ENCODE measurements at places on chromosomes 6 and 20.

- DNase-seq = no peak
These were observed at the start of gene PLAGL1 for GRCh38 chr6:144008120-144008811. Gene PLAGL1, minus strand, starts transcription at chr6:144008259. Its CDS starts 60,123 bp downstream, at chr6:143948136.

DNA sequence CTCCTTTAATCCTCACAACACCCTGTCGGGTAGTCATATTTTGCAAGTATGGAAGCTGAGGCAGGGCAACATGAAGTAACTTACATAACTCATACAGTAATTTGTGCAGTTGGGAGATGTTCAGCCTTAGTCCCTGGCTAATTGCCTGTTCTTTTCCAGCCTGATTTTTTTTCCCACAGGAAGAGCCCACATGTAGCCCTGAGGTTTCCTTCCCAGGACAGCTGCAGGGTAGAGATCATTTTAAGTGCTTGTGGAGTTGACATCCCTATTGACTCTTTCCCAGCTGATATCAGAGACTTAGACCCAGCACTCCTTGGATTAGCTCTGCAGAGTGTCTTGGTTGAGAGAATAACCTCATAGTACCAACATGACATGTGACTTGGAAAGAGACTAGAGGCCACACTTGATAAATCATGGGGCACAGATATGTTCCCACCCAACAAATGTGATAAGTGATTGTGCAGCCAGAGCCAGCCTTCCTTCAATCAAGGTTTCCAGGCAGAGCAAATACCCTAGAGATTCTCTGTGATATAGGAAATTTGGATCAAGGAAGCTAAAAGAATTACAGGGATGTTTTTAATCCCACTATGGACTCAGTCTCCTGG, 5.0 kb upstream of the BTN2A1 start:
- DNase-seq = no peak

GRCh38 chr20:48409055-48409615, 418.7 kb downstream of the PREX1 start:
- DNase-seq = no peak

GRCh38 chr6:35230950-35231349, 17.2 kb downstream of the SCUBE3 start:
- DNase-seq = no peak

- DNase-seq = peak; percentile 55
These were observed 28.4 kb downstream of the PRDM1 start for GRCh38 chr6:106114492-106114891.

GRCh38 chr20:46204594-46205186, 86.6 kb downstream of the CD40 start:
- DNase-seq = no peak
